ENCODE measurements at places on chromosomes 11 and 22. TPM values are rescaled to one million over a fixed set of nuclear protein-coding genes. Genes with fewer than 3 reads are reported as not detected.

OR8D1 gene
- total RNA-seq = not detected

TRIM51 gene
- not detected for total RNA-seq

INS gene
- total RNA-seq = not detected

SEPTIN5 gene
- not detected for total RNA-seq

DNA sequence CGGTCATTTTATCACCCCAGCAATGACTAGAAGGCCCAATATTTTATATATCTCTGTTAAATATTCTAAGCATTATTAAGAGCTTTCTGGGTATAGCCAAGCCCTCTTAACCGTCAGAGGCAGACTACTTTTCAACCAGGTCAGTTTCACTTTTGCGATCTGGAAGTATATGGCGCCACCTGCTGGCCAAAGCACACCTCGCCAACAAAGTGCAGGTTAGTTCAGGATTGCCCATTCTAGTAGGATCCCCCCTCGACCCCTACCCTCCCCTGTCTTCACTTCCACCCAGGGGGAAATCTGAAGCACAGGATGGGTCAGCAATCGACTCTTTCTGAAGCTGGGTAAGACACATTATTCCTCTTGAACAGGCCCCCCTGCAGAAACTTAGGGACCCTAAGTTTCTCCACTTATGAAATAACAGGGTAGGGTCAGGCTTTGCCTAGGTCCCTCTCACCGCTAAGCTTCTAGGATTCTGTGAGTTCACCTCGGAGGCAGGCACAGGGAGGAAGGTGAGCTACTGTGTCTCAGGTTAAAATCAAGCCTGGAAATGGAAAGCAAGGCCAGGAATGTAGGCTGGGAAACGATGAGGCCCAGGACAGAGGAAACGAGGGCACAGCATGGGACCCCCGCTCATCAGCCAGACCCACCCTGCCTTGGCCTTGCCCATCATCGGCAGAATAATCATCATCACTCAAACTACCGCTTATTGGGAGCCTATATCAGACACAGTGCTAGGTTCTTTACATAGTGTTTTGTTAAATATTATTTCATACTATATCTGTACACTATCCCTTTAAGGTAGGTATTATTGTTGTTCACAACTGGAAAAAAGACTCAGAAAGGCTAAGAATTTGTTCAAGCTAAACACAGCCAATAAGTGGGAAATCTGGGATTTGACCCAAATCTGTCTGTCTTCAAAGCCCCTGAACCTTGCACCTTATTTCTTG lies 35.6 kb downstream of the KCNJ1 start:
- no peaks in the 10 kb centered on the region for H3K36me3 ChIP-seq
- H3K27ac ChIP-seq = peak overlapping the region; percentile 76
- peak; percentile 84 for DNase-seq
- peaks cover 24% of the 10 kb centered on the region for H3K4me1 ChIP-seq
- no peaks in the 10 kb centered on the region for H3K27me3 ChIP-seq

DNA sequence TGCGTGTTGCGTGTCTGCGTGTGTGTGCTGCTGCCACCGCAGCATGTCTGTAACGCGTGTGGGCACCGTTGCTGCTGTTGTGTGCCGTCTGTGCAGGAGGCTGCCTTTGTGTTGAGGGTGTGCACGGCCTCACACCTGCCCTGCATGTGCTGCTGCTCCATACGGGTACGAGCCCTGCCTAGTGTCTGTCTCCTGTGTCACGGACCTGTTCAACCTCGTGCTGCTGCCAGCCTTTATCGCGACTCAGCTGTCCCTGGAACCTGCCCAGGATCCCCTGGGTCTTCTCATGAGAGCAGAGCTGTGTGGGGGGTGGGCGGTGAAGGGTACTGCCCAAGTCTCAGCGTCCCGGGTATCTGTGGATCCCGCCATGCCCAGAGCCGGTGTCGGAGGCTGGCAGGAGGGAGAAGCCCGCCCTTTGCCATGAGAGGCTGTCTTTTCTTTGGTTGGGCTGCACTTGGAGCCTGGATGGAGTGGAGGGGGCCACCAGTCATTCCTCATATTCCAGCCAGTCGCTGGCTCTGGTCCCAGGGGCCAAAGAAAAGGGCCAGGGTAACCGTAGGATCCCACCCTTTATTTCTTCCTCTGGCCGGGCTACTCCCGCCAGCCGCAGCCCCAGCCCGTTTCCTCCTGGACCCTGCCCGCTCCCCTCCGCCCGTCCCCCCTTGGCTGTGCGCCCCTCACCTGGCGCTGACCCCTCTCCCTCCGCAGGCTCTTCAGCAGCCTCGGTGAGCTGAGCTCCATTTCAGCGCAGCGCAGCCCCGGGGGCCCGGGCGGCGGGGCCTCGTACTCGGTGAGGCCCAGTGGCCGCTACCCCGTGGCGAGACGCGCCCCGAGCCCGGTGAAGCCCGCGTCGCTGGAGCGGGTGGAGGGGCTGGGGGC lies 7.8 kb upstream of the ACR start:
- H3K36me3 ChIP-seq = no peaks in the 10 kb centered on the region
- H3K27me3 ChIP-seq = no peaks in the 10 kb centered on the region
- peaks cover 6% of the 10 kb centered on the region for H3K4me1 ChIP-seq
- H3K27ac ChIP-seq = no peak overlapping the region
- no peak overlapping the region for H3K4me3 ChIP-seq
- DNase-seq = no peak

DNA sequence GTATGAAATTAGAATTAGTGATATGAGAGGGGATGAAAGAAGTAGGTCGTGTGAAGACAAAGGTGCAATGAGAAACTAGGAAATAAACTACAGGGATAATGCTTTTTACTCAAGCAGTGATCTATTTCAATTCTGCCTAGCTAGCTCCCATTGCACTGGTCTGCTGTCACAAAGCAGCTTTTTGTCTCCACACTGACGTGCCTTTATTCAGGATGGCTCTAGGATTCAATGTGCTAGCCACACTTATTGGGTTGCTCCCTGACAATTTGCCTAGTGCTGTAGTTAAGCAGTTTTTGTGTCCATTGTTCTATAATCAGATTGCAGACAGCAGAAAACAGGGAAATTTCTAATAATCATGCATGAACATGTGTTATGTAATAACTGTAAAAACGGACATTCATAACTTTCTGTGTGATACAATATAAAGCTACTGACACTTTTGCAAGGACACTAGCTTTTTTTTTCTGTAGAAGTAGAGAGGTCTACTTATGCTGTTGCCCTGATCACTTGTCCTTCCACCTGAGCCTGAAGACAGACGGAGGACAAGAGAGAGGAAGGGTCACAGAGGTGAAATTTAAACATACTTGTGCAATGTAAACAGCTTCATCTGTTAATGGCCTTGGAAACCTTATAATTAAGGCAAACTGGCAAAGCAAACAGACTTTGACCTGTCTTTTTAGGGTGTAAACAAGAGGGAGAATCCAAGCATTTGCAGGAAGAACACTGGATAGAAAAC lies 269.6 kb downstream of the LRRC4C start:
- no peaks in the 10 kb centered on the region for H3K4me1 ChIP-seq
- no peak overlapping the region for H3K4me3 ChIP-seq
- no peak for DNase-seq

DNA sequence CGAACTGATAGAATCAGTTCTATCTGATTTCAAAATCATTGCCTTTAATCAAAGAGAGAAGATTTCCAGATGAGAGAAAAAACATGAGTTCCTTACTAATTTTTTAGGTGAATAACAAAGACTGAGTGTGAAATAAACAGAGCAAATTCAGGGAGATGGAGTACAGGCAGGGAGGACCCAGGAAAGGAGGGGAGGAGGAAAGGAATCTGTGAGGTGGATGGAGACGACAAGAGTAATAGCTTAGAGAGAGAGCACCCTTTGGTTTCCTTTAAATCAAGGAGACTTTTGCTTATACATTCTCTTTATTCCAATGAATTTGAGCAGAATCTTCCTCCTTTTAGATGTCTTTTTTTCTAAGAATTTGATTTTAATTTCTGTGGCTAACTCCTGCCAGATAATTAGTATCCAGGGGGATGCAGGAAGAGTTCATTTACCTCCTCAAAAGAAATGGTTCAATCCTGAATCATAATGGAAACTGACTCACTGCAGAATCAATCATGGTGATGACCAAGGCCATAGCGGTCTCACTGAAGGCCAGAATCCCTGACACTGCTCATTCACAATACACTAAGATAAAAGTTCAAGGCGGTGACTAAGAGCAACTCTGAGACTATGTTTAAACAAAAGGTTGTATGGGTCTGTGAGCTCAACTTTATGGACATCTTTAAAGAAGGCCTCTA lies 234.0 kb upstream of the ZC3H12C start:
- no peaks in the 10 kb centered on the region for H3K36me3 ChIP-seq
- no peak for DNase-seq
- no peaks in the 10 kb centered on the region for H3K4me1 ChIP-seq

GRCh38 chr11:131982154-131982553 lies 611.7 kb downstream of the NTM start:
- no peaks in the 10 kb centered on the region for H3K36me3 ChIP-seq
- H3K27me3 ChIP-seq = no peaks in the 10 kb centered on the region
- H3K4me1 ChIP-seq = no peaks in the 10 kb centered on the region
- no peak for DNase-seq
- no peak overlapping the region for H3K27ac ChIP-seq

GRCh38 chr22:19174106-19175025 lies 4.2 kb downstream of the SLC25A1 start:
- no peak overlapping the region for H3K27ac ChIP-seq
- H3K4me1 ChIP-seq = peaks cover 43% of the 10 kb centered on the region
- H3K27me3 ChIP-seq = peaks cover 11% of the 10 kb centered on the region
- H3K4me3 ChIP-seq = no peak overlapping the region

DNA sequence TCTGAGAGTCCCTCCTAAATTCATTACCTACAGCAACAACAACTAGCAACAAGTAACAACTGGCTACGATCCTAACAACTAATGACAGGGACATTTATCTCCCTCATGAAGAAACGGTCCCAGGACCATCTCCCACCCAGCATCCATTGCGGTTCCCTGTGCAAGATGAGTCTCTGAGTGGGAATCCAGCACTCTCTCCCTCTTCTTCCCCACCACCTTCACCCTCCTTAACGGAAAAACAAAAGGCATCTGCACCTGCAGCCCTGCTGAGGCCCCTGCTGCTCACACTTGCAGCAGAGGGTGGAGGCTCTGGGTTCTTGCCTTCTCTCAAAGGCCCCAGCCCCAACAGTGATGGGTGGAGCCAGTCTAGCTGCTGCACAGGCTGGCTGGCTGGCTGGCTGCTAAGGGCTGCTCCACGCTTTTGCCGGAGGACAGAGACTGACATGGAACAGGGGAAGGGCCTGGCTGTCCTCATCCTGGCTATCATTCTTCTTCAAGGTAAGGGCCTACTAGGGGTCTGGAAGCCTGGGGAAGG lies at the start of gene CD3G:
TSS of gene CD3G (plus strand) at position 364 of the 535 bp plus-strand sequence. CDS start at position 444, 80 bp downstream.
- H3K27ac ChIP-seq = peak within 1 kb of the TSS; percentile 93
- DNase-seq = peak; percentile 71
- peaks cover 11% of the 10 kb centered on the region for H3K36me3 ChIP-seq
- peaks cover 72% of the 10 kb centered on the region for H3K4me1 ChIP-seq

All from CD4-positive, alpha-beta memory T cell (primary cell).